ENCODE measurements at places on chromosomes 4 and X.

DNA sequence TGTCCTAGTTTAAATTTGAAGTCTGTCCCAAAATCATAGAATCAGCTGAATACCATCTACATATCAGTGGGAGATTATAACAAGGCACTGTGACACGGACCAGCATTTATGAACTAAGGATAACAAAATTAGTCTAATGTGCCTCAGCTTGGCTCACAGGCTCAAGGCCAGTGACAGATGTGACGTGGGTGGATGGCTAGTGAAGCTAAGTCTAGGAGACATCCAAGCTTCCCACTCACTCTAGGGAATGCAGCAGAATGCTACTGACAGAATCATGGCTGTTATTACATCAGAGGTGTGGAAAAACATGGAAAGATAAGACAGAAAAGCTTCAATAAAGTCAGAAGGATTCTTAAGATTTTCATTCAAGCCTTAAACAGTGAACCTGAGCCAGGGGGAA lies 329.9 kb downstream of the NAF1 start:
- DNase-seq, result no peak

- no peak for DNase-seq
Observed at GRCh38 chr4:137206781-137207180, 325.5 kb downstream of the PCDH18 start.

DNA sequence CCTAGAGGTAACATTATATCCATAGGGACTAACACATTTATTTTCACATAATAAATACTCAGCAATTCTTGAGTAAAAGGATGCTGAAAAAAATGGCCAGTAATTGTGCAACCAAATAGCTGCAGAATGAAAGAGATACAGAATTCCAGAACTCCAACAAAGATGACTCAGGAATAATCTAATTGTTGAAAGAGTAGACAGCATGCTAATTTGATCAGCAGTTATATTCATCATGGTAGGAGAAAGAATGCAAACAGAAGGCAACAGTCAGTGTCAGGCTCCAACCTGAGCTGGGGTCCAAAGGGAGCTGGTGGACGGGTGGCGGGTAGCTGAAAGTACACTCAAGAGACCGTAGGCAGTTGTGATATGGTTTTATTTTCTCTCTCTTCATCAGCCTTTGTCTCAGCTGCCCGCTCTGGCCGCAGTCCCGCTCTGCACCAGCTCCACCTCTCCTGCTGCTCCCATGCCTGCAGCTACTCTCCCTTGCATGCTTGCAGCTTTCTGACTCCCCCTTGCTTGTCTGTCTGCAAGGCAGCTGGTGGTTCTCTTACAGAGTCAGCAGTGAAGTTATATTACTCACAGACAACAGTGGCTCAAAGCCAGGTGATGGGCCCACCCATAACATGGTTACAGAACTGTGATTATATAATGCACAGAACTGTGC lies 1150.1 kb downstream of the STIM2 start:
- no peak for DNase-seq

GRCh38 chrX:143757375-143757774 lies 36.8 kb upstream of the SPANXN2 start:
- no peak for DNase-seq

DNA sequence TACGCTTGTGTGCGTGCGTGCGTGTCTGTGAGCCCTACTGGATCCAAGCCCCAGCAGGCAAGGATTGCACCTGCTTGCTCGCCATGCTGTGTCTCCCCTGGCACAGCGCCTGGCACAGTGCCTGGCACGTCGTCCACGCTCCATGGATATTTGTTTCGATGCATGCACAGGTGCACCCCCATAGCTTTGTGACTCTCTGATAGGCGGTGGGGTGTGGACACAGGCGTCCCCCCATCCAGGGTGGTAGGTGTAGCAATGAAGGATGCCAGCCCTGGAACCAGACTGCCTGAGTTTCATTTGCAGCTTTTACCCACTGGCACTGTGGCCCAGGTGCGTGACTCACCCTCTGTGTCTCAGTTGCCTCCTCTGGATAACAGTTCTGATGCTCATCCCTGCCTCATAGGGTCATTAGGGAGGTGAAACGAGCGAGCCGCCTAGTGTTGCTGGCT lies 20.2 kb downstream of the PIGG start:
- DNase-seq, result no peak

- no peak for DNase-seq
Observed at GRCh38 chr4:3683077-3683743, 83.0 kb upstream of the ADRA2C start.

- no peak for DNase-seq
Observed at GRCh38 chr4:8157944-8158709, 486 bp downstream of the ABLIM2 start.

GRCh38 chr4:176441594-176441993 lies 121.8 kb downstream of the SPCS3 start:
- DNase-seq, result no peak

DNA sequence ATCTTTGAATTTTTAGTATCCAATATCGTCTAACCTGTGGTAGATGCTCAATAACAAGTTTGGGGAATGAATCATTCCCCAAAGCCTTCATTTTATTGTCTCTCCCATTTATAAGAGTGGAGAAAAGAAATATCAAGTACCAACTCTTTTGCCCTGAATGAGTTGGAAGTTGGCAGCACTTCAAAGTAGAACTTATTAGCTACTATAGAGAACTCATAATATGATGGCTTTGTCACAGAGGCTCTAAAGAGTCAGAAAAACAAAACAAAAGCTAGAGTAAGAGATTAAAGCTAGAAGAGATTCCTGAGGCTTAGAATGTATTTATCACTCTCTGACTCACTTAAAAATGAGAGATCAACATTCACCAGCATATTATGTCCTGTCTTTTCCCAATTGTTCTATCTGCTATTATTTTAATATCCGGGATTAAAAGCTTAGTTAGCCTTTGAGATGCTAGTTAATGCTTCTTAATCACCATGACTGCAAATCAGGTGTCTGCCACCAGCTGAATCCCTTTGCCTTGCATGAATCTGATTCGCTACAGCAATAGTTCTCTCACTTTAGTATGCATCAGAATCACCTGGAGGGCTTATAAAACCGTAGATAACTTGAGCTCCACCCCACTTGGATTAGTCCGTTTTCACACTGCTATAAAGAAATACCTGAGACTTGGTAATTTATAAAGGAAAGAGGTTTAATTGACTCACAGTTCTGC lies 77.9 kb downstream of the PALLD start:
- no peak for DNase-seq

GRCh38 chr4:188092824-188093223 lies 16.6 kb downstream of the TRIML2 start:
- no peak for DNase-seq

GRCh38 chr4:55117511-55117910 lies 7.9 kb downstream of the KDR start:
- no peak for DNase-seq

GRCh38 chrX:39020051-39020669 lies 218.9 kb downstream of the MID1IP1 start:
- DNase-seq, result no peak

DNA sequence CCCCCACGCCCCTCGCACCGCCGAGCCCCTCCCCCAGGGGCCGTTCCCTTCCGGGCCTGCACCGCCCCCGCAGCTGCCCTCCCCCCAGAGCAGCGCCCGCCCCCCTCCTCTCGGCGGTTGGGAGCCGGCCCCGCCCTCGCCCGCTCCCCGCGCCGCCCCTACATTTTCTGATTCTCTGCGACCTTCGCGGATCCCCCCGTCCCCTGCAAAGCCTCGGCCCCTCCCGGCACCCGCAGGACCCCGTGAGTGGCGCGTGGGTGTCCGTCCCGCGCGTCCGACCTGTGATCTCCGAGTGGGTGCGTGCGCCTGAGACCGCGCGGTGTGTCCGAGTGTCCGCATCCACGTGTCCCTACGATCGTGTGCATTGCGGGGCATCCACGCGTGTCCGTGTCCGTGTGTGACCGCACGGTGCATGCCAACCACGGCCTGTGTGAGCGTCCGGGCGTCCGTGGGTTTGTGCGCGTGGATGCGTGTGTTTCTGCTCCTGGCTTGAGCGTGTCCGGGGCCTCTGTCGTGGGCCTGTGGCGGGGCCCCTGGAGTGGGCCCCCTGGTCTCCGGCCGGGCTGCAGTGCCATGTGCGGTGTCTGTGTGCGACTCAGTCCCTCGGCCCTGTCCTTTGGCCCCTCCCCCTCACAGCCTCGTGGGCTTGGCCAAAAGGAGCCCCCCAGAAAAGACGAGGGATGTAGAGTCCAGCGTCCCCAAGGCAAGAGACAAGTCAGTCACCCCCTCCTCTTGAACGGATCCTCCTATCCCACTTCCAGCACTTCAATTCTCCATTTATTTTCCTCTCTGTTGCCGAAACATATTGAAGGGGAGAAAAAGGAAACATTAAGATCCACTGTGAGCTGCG lies 8.8 kb upstream of the NKX1-1 start:
- DNase-seq, result no peak

- no peak for DNase-seq
Observed at GRCh38 chr4:147381749-147382148, 99.1 kb upstream of the EDNRA start.

DNA sequence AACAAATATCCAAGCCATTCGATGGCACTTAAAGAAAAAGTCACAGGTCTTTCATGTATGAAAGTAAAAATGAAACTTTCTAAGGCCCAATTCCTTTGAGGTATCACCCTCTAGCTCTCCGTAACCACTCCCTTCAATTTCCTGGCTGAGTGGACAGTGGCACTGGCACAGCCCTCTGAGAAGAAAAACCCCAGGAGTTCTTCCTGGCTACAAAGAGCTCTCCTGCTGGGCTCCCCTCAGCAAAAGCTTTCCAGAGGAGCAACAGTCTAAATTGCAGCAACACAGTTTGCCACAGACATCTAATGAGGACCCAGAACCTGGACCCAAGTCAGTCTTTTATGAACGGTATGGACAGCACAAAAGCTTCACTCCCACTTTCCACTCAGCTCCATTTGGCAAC lies 71.8 kb downstream of the FUNDC1 start:
- no peak for DNase-seq

DNA sequence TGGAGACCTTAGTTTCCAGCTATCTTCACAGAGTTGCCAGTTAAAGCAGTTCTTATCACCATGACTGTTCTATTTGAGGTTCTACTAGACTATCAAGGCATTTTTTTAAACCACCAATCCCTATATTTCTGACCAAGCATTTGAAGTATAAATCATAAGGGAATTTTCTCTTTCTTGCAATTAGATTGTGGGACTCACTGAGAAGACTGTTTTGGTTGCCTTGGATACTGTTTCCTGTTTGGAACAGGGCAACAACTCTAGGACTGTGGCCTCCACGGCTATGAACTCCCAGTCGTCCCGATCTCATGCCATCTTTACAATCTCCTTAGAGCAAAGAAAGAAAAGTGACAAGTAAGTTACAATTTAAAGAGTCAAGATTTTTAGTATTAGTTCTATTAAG lies 11.8 kb downstream of the KIF4A start:
- no peak for DNase-seq

- no peak for DNase-seq
Observed at GRCh38 chr4:122456231-122457116, at the start of gene IL2. Gene IL2, minus strand, starts transcription at chr4:122456725. Its CDS starts 285 bp downstream, at chr4:122456440.

GRCh38 chr4:18582841-18583240 lies 561.3 kb upstream of the LCORL start:
- DNase-seq, result no peak

DNA sequence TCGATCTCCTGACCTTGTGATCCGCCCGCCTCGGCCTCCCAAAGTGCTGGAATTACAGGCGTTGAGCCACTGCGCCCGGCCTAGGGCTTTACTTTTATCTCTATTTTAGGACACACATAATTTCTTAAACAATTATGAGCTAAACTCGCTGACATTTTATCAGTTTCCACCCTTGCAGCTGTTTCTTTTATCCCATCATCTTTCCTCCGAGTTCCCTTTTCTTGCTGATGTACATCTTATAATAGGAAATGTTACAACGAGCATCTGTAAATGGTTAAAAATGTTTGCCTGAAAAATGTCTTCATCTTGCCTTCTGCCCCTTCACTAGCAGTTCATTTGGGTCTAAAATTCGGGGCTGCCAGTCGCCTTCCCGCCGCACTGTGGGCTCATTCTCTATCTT lies 41.2 kb downstream of the ZFYVE28 start:
- no peak for DNase-seq

GRCh38 chr4:102076622-102077021 lies 268.7 kb downstream of the SLC39A8 start:
- DNase-seq, result no peak

GRCh38 chr4:8909548-8909947 lies 37.9 kb upstream of the HMX1 start:
- DNase-seq, result no peak

DNA sequence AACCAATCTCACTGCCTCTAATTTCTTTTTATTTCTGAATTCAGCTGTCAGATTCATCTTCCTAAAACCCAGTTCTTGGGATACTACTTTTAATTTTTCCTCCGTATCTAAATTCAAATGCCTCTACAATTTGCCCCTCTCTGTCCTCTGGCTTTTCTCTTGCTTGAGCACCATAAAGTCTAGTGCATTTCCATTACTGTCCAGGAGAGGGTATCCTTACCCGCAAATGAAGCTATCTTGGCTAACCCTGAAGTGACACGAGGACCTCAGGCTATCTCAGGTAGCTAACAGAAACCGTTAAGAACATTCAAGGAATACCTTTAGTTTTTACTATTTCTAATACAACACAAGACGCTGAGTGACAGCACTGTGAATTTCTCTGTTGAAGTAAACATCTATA lies 49.4 kb upstream of the PRR32 start:
- peak; percentile 4 for DNase-seq

- no peak for DNase-seq
Observed at GRCh38 chr4:53905941-53906377, 158.4 kb downstream of the CHIC2 start.

DNA sequence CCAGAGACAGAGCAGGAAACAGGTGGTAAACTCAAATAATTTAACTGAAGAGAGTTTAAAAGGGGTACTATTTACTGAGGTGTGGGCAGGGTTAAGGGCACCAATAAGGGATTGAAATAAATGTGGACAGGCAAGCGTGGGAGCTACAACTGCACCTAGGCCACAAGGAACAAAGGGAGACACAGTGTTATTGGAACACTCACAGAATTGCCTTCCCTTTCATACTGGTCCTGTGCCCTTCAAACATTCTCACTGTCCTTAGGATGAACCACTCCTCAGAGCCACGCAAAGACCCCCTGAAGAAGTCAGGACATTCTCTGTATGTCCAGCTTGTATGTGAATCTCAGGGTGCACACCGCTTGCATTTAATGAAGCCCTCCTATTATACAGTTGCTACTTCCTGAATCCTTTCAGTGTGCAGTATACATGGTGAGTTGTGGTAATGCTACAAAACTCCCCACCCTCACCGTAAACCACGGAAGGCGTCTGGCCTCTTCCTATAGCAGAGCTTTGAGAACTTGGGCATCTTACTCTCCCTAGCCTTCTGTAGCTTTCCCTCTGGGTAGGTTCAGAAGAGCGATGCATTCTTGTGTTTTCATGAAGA lies 9.6 kb upstream of the MRPL1 start:
- peak; percentile 44 for DNase-seq

- DNase-seq, result no peak
Observed at GRCh38 chr4:10703766-10704429, 19.3 kb upstream of the CLNK start.

- no peak for DNase-seq
Observed at GRCh38 chr4:123200051-123200940, 196.3 kb upstream of the SPRY1 start.

Data from GM20000 (cell line).